HuH-7 (cell line): ENCODE measurements at places on chromosomes 1 and 21.

DNA sequence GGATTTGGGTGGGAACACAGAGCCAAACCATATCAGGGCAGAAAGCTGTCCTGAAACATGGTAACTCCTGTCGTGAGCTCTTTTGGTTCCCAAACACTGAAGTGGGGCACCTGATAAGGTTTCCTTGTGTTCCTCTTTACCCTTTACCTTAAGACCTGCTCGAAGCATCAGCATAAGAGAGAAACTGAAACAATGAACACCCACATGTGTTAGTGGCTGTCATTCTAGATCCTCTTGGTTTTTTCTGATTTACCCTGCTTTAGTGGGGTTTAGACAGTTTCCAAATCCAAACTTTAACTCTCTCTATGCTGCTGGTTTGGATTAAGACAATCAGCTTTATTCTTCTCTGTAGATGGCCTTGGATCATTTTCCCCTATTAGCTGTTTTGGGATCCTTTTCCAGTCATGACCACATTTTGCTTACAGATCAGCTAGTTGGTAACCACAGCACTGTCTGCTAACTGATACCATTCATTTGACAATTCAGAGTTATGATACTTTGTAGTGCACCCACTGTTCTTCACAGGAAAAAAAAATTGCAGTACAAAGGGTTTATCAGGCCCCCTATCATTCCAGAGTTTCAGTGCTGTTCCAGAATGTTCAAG lies 975 bp upstream of the MNDA start:
- DNase-seq = no peak

DNA sequence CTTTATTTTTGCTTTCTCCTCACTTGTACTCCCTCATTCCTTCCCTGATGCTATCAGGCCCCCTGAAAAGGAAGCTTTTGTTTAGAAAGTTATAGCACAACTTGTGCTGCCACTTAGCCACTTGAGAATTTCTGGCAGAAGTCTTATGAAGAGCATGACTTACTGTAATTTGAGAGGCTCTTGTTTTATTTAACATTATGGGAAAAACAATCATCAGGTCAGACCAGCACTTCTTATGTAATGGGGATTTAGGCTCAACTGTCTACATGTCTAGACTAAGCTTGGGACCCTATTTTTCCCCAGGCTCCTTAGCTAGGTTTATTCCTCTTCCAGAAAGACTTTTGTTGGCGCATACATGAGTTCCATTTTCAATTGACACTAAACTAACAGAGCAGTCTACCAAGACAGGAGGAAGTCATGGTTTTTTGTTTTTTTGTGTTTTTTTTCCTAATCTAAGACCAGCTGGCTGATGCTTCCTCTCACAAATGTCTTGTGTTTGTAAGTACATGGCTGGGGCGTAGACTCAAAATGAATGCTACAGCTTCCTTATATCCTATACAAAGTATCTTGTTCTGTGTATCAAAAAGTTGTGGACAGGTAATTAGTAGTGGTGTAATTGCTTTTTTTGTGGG lies 31.5 kb downstream of the TNFSF4 start:
- DNase-seq = no peak

GRCh38 chr1:212595787-212596714 lies 12.5 kb upstream of the ATF3 start:
- DNase-seq = no peak

GRCh38 chr1:195591917-195592672 lies 1016.1 kb downstream of the KCNT2 start:
- DNase-seq = no peak

DNA sequence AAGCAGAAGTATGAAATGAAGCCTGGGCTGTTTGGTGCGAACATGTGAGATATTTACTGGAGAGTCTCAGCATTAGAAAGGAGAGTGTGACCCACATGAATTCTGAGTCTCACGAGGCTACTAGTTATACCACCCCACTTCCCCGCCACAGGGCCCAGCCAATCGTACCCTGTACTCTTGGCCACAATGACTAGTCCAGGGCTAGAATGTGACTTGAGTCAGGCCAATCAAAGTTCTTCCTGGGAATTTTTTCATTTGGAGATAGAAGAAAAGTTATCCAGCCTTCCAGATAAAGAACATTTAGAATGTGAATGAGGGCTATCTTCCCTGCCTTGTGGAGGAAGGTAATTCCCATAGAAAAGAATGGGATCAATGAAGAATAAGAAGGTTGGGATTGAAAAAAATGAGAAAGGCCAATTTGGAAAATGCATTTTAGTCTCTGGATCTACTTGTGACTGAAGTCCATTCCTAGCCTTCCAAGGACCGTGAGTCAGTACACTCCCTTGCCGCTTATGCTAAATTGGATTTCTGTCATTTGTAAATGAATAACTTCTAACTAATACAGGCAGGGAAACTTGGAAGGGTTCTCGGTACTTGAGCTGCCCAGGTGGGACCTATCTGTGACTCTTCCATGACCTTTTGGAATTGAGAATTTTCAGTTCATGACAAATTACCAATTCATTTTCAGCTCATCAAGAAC lies 12.3 kb upstream of the RIMKLA start:
- no peak for DNase-seq

GRCh38 chr1:41174170-41174569 lies 67.9 kb downstream of the SCMH1 start:
- DNase-seq = no peak

DNA sequence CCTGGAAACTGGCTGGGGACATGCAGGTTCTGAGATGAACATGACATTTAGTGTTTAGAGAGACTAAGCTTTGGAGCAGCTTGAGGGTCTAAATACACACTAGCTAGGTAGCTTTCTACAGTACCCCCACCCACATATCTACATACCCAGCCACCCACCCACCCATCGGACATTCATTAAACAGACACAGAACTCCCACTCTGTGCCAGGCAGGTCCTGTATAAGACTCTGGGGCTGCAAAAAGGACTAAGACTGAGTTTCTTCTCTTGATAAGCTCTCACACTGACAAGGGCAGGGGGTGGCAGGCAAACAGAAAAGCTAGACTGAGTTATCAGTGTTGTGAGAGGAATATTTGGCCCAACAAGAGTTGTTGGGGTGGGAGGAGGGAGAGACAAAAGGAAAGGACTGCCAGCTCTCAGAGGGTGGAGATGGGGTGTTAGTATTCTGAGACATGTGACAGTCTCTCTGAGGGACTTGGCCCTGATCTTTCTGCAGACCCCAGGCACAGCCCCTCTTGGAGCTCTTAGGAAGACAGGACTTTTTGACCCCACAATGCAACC lies 6.8 kb downstream of the MAP7D1 start:
- no peak for DNase-seq

DNA sequence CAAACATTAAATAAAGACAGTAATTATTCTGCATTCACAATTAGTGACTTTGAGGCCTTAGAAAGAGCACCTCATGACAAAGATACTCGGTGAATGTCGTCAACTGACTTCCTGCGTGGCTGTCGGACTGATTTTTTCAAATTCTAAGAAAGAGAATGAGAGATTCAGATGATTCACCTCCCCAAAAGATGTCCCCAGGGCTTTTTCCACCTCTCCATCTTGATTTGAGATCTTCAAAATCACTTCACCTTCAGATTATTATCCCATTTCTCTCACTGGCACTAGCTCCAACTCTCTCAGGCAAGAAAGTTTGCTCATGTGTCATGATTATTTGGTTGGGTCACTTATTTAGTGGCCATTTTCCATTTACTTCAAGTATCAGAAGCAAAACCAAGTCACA lies 5.0 kb upstream of the EDEM3 start:
- no peak for DNase-seq

- no peak for DNase-seq
Measured at GRCh38 chr1:248739572-248740205, 15.9 kb downstream of the LYPD8 start.

DNA sequence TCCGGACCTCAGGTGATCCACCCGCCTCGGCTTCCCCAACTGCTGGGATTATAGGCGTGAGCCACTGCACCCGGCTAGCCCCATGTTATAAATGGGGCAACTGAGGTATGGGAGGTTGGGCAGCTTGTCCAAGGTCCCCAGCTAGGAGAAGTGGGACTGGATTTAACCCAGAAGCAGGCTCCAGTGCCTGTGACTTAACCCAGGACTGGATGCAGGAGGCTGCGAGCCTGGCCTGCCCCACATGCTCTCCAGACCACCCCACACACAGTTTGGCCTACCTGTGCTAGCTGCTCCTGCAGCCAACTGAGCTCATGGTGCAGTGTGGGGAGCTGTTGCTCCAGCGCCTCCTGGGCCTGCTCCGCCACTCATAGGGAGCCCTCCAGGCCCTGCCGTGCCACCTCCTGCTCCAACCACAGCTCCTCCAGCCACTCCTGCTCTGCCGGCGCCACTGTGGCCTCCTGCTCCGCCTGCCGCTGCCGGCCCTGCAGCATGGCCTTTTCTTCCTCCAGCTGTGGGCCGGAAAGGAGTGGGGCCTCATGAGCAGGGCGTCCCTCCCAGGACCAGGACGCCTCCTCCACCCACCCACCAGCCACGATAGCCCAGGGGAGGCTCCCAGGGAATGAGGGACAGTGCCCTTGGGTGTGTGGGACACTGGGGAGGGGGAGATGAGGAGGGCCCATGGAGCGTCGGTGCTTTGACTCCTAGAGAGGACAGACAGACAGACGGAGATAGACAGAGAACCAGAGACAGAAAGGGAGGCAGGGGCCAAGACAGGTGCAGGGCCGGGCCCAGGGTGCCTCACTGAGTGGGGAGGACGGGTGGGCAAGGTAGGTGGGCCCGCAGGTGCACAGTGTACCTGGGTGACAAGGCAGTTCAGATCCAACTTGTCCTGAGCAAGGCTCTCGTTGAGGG lies 12.4 kb upstream of the NBPF1 start:
- no peak for DNase-seq
